Tracheal epithelial cell (primary cell): ENCODE measurements at places on chromosomes 16 and 17. TPM values are rescaled to one million over a fixed set of nuclear protein-coding genes. Genes with fewer than 3 reads are reported as not detected.

The GAA gene
- 37.3 and 41.4 TPM in 2 replicates for total RNA-seq

The KRTAP1-5 gene
- total RNA-seq, result 0.24 TPM in 1 of 2 replicates, not detected in the other

The LDHD gene
- total RNA-seq, result 0.64 and 0.72 TPM in 2 replicates

The SCGB1C2 gene
- not detected in 2 replicates for total RNA-seq

The GLTPD2 gene
- total RNA-seq, result not detected in 2 replicates

The NTHL1 gene
- 32.8 and 45.6 TPM in 2 replicates for total RNA-seq

The DLX4 gene
- total RNA-seq, result not detected in 2 replicates

The TANGO6 gene
- total RNA-seq, result 11.7 and 14.2 TPM in 2 replicates

The GNG13 gene
- not detected in 2 replicates for total RNA-seq

The SLC9A5 gene
- total RNA-seq, result 0.21 and 0.72 TPM in 2 replicates

The WDR59 gene
- 6.4 and 12.0 TPM in 2 replicates for total RNA-seq

The MYO19 gene
- 96.8 and 102 TPM in 2 replicates for total RNA-seq

The MSLN gene
- total RNA-seq, result 9.0 and 15.4 TPM in 2 replicates

The PRSS21 gene
- 5.8 and 8.7 TPM in 2 replicates for total RNA-seq

The ADAD2 gene
- not detected in 2 replicates for total RNA-seq

The ABCA3 gene
- 0.43 and 3.9 TPM in 2 replicates for total RNA-seq

The CLEC18B gene
- total RNA-seq, result 2.4 TPM in 1 of 2 replicates, not detected in the other

The HS3ST3A1 gene
- total RNA-seq, result 1.5 and 2.4 TPM in 2 replicates

The CACNG3 gene
- total RNA-seq, result not detected in 2 replicates

The C1QTNF8 gene
- total RNA-seq, result not detected in 2 replicates
